ENCODE measurements at places on chromosomes 1 and 21.
A peak's percentile ranks its signal among the peaks of the same experiment; 100 is the strongest.

DNA sequence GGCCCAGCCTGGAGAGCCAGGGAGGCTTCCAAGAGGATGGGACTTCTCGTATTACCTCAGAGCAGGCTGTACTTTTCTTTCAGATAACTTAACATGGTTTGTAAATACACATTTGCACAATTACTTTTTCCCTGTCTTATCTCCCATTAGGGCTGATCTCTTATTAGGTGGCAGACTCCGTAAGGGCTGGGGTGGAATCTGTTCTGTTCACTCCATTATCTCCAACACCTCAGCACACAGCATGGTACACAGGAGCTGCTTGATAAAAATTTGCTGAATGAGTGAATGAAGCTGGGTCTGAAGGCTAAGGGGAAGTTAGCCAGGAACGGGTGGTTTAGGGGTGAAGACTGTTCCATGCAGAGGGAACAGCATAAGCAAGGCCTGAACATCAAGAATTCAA is 48.9 kb downstream of the LDLRAD2 start:
- no peak for DNase-seq

DNA sequence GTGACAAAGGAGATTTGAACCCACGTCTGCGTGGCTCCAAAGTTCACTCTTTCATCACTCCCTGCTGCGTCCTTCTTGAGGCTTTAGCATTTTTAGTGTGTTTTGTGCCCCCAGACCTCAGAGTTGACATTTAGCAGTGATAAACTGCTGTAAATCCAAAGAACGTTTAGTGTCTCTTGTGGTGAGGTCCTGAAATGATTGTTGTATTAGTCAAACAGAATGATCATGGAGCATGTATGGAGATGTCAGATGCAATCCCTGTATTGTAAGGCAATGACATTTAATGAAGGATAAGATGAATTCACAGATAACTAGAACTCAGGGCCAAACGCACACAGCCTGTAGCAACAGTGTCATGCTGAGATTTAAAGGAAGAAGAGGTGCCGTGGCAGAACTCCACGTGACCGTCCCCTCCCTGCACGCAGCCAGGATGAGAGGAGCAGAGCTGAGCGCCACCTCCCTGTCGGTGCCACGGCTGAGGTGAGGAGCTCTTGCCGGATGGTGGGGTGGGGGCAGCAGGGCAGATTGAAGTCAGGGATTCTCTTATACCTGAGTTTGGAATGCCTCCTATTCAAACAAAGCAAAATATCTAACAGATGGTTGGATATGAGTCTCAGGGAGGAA is 30.1 kb downstream of the NTPCR start:
- no peak for DNase-seq

DNA sequence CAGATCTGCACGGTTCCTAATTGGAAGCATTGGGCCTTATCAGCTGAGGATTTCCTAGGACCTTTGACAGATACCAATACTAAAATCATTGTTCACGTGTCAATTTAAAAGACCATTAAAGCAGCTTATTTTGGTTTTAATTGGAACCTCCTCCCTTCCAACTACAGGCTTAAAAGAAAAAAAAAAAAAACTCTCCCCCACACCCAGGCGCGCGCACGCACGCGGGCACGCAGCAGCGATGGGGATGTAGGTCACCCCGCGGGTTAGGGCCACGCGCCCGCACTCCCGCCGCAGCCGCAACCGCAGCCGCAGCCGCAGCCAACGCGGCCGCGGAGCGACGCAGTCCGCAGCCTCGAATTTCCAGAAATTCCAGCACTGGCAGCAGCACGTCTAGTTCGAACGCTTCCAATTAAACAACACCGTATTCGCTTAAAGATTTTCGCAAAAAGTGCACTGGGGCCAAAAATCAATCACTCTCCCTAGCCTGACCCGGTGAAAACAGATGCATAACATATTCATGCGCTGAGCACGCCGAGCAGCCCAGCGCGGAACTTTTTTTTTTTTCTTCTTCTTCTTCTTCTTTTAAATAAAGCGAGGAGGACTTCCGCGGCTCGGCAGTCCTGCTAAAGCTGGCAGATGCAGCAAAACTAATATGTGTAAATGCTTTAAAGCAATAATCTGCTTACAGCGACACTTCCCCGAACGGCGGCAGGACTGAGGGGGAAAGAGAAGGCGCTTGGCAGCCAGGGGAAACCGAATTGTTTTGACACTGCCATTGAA is 13.3 kb upstream of the BARHL2 start:
- DNase-seq, result no peak

GRCh38 chr1:17304151-17304825 is 3.7 kb upstream of the PADI4 start:
- no peak for DNase-seq

DNA sequence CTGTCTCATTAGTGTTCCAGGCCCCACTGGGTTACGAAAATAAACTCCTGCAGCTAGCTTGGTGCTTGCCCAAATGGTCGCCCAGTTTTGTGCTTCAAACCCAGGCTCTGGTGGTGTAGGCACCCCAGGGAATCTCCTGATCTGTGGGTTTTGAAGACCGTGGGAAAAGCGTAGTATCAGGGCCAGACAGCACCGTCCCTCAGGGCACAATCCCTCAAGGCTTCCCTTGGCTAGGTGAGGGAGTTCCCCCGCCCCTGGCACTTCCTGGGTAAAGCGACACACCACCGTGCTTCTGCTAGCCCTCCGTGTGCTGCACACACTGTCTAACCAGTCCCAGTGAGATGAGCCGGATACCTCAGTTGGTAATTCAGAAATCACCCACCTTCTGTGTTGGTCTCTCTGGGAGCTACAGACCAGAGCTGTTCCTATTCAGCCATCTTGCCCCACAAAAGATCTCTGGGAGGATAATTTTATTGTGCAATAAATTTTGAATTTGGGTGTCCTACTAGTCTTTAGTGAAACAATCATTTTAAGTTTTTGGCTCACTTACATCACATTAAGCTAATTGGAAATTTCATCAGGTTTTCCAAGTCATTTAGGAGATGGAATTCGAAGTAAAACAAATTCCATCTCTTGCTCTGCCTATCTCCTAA is 9.4 kb upstream of the SLC25A24 start:
- DNase-seq, result peak; percentile 19

- peak; percentile 34 for DNase-seq
Observed at GRCh38 chr1:10399444-10399941, 629 bp downstream of the PGD start.

DNA sequence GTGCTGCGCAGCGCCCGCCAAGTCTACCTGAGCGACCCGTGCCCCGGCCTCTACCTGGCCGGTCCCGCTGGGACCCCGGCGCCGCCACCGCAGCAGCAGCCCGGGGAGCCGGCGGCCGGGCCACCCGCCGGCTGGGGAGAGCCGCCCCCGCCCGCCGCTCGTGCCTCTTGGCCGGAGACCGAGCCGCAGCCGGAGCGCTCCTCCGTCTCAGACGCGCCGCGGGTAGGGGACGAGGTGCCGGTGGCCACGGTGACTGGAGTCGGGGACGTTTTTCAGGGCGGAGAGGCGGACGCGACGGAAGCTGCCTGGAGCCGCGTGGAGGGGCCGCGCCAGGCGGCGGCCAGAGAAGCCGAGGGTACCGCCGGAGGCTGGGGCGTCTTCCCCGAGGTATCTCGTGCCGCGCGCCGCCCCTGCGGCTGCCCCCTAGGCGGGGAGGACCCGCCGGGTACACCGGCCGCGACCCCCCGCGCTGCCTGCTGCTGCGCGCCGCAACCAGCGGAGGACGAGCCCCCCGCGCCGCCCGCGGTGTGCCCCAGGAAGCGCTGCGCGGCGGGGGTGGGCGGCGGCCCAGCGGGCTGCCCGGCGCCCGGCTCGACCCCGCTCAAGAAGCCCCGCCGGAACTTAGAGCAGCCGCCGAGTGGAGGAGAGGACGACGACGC is 646 bp downstream of the IER5 start:
- DNase-seq, result peak; percentile 41

DNA sequence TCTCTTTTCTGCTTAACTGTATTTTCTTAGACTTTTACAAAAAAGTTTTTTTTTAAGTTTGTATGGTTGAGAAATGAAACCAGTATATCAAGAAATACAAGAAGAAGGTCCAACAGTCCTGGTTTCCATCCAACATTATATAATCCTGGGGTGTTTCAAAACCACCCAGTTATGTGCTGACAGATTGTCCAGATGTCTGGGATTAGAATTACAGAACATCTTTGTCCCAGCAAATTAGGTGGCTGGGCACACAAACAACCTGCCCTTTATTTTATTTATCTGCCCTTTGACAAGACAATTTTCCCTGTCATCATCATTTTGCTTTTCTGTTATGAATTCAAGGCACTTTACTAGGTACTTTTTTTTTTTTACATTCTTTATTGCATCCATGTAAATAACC is 622.1 kb downstream of the PLPP3 start:
- DNase-seq, result no peak

DNA sequence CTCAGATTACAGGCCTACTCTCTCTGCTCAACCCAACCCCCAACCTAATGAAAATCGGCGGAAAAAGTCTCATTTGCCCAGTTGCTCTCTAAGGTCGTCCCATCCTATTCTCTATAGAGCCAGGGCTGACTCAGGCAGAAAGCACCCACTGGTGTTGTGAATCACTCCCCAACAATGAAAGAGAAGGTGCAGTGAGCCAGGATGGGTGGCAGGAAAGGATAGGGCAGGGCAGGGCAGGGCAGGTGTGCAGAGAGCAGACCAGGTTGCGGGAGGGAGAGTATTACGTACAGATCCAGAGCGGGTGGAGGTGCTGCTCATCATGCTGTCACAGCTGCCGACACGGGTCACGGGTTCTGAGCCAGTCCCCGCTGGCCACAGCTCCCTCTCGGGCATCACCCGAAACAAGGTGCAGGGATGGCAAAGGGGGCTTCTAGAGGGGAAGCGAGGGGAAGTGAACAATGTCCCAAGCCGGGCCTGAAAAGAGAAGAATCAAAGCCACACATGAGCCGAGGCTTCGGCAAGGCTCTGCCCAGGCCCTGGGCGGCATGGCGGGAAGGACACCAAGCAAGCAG is 5.3 kb downstream of the C1orf116 start:
- DNase-seq, result no peak

DNA sequence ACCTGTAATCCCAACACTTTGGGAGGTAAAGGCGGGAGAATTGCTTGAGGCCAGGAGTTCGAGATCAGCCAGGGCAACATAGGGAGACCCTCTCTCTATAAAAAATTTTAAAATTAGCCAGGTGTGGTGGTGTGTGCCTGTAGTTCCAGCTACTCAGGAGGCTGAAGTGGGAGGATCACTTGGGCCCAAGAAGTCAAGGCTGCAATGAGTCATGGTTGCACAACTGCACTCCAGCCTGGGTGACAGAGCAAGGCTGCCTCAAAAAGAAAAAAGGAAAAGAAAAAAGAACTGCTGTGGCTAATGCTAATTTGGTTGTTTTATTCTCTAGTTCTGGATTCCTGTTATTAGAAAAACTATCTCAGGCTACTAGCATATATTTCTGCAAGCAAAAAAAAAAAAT is 29.8 kb downstream of the DBT start:
- DNase-seq, result no peak
